Caudate nucleus (tissue), 63 donors: ENCODE measurements at places on chromosomes 7 and 10.

DNA sequence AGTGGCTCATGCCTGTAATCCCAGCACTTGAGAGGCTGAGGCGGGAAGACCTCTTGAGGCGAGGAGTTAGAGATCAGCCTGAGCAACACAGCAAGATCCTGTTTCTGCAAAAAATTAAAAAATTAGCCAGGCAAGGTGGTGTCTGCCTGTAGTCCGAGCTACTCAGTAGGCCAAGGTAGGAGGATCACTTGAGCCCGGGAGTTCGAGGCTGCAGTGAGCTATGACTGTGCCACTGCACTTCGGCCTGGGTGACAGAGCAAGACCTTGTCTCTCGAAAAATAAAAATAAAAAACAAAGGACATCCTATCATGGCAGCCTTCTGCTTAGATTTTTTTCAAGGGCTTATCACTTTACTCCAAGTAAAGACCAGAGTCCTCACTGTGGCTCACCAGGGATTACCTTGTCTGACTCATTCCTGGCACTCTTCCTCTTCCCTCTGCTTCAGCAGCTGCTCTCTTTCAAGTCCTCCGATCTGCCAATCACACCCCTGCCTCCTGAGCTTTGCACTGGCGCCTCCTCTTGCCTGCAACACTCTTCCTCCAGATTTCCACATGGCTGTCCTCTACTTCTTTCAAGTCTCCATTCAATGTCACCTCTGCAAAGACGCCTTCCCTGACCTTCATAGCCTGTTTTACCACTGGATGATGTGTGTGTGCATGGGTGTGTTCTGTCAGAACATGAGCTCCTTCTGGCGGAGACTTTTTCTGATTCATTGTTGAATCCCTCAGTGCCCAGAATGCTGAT is 7.7 kb downstream of the PRTFDC1 start:
- DNase-seq: no peak

GRCh38 chr7:127786184-127786583 is 134.2 kb downstream of the SND1 start:
- DNase-seq: no peak

DNA sequence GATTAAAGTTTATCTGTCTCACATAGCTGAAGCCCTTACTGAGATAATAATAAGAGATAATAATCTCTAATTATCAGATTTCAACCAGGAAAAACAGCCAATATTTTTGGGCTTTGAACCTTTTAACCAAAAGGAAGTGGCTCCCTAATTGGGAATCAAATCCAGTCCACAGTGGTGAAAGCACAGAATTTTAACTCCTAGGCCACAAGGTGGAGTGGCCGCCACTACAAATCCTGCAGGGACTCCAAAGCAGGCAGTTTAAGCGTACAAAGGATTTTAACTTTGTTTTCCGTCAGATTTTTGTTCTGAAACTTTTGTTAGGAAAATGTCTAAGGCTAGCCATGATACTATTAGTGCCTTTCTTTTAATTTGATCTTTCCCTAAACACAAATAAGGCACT is 99.6 kb upstream of the CCNY start:
- DNase-seq: no peak

DNA sequence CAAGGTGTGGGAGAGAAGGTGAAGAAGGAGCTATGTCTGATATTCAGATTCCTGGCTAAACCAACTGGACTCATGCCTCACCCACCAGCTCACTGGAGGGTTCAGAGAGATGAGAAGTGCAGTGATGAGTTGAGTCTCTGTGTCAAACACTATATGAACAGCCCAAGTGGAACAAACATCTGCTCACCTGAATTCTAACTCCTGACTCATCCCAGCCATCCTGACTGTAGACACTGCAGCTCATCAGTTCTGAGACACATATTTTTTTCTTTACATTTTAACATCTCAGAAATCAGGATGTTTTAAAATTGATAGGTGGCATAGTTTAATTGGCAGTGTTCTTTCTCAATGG is 27.3 kb downstream of the GSDME start:
- no peak for DNase-seq

DNA sequence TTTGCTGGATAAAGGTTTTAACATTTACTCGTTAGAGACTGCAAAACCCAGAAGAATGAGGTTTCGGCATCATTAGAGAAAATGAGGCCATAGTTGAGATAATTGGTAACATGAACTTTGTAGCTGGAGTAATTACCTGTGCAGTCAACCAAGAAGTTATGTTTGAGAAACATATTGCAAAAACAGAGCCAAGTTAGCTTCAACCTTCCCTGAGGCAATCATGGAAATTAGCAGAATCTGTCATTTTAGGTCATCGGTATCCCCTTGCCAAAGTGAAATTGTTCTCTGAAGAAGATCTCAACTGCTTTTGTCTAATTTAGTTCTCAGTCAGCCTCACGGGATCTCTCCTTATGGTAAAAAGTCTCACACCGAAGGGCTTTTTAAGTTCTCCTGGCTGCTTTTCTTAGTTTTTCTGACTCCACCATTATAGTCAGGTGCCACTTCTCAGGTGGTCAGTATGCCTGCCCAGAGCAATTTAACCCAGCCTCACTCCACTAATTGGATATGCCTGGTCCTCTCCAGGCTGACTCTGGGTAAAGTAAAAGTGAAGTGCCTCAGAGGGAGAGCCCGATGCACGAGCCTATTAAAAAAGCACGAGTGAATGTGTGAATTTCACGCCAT is 52.5 kb downstream of the NRCAM start:
- no peak for DNase-seq

DNA sequence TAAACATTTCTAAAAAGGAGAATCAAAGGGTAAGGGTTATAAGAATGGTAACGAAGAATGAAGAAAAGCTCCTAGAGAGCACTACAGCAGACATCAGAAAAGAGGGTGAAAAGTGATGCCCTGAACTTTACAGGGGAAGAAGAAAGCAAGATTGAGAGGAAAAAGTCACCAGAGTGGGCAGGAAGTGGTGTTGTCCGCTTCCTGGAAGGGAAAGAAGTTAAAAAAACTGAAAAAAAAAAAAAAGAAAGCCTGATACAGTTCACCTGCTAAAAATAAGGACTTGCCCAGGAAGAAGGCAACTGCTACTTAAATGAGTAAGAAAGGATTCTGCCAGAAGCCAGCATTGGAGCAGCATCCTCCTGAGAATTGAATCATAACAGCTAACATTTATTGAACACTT is 330.1 kb upstream of the PHF14 start:
- DNase-seq: no peak

DNA sequence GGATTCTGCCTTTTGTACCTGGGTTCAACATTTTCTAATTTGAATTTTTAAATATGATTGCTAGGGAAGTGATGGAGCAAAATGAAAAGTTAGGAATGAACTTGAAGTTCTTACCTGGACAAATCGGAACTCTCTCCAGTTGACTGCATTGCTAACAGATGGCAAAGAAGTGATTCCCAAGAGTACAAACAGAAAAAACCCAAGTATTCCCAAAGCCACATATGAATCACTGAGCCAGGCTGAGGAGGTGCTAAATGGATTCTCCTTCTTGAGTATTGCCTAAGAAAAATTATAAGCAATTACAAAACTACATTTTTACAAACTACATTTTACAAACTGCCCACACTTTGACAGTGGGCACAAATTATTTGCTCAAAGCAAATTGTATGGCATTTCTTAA is 25.9 kb downstream of the STEAP4 start:
- no peak for DNase-seq

DNA sequence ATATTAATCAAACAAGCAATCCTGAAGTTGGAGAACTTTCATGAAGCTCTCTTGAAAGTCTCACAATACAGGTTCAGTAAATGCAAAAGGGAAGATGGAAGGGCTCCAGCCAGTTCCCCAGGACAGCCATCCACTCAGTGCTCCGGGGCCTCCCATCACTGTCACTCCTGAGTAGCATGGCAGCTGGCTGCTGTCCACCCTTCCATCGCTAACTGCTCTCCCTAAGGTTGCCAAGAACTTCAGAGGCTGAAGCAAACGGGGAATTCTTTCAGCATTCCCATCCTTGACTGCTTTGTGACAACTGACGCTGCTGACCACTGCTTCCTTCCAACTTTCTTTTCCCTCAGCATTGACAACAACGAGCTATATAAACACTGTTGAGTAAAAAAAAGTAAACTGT is 69.1 kb downstream of the VPS41 start:
- DNase-seq: peak; percentile 17

DNA sequence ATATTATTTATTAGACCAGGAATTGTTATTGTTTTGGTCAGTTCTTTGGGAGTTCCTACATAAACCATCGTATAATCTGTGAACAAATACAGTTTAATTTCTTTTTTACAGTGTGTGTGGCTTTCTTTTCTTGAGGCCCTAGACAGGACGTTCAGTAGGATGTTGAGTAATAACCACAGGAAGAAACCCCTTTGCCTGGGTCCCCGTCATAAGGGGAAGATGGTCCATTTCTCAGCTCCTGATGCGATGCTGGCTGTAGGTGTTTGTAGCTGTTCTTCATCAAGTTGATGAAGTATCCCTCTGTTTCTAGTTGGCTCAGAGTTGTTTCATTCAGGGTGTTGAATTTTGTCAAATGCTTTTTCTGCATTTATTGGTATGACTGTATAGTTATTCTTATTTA is 219.7 kb upstream of the ADARB2 start:
- no peak for DNase-seq

DNA sequence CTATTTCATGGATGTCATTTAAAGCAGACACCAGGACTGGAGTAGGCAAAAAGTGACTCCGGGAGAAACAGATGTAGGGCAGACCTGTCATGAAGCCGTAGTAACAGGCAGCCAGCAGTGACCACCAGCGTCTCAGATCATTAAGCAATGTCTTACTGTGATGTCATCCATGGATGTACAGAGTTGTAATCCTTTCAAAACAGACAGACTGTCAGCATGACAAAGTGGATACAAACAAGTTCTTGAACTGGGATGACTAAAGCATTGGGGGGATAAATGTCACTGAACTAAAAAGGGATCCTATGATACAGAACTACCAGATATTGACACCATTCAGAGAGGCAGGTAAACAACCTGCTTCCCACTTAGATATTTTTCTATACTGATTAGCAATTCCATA is 675.5 kb downstream of the PARD3 start:
- DNase-seq: no peak

DNA sequence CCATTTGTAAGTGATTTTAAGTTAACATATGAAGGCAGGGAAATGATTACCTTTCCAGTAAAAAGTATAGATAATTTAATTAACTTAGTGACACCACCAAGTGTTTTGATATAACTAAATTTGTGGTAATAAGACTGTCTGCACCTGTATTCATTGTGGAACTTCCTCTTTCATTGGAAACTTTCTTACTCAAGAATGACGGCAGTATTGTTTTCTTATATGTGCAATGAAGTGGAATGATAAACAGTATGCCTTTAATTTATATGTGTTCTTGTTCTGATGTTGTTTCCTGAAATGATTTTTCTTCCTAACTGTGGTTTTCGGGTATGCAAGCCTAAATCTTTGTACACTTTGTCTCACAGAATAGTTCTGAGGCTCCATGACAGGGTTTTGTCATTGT is 46.4 kb downstream of the CASD1 start:
- no peak for DNase-seq

DNA sequence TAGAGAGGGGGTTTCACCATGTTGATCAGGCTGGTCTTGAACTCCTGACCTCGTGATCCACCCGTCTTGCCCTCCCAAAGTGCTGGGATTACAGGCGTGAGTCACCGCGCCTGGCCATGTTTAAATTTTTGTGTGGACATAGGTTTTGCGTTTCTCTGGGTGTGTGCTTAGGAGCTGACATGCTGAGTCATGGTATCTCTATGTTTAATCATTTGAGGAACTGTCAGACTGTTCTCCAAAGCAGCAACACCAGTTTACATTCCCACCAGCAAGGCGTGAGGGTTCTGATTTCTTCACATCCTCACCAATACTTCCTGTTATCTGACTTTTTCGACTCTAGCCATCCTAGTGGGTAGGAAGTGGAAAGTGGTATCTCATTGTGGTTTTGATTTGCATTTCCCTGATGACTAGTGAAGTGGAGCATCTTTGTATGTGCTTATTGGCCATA is 153.7 kb downstream of the DNAJB6 start:
- no peak for DNase-seq

DNA sequence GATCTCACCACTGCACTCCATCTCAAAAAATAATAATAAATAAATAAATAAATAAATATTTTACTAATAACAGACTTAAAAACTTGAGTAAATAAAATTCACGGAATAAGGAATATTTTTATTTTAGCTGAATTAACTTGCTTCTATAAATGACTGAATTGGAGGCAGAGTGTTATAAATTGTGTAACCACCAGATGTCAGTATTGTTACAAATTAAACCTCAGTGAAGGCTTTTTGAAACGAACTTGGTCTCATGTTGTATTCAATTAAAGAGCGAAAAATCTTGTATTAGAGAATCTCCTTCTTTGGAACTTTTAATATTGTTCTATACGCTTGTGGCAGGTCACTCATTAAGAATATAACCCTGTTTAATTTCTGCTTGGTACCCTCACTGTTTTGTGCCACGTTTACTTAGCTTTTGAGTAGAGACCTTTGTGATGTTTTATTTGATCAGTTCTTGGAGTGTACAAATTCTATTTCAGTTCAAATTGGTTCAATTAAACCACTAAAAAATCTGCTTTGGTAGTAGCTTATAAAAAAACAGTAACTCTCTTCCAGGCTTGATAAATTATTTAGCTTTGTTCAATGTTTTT is 45.6 kb upstream of the SCIN start:
- DNase-seq: no peak

- DNase-seq: no peak
Observed at GRCh38 chr10:70898687-70899086, 10.3 kb upstream of the PCBD1 start.

DNA sequence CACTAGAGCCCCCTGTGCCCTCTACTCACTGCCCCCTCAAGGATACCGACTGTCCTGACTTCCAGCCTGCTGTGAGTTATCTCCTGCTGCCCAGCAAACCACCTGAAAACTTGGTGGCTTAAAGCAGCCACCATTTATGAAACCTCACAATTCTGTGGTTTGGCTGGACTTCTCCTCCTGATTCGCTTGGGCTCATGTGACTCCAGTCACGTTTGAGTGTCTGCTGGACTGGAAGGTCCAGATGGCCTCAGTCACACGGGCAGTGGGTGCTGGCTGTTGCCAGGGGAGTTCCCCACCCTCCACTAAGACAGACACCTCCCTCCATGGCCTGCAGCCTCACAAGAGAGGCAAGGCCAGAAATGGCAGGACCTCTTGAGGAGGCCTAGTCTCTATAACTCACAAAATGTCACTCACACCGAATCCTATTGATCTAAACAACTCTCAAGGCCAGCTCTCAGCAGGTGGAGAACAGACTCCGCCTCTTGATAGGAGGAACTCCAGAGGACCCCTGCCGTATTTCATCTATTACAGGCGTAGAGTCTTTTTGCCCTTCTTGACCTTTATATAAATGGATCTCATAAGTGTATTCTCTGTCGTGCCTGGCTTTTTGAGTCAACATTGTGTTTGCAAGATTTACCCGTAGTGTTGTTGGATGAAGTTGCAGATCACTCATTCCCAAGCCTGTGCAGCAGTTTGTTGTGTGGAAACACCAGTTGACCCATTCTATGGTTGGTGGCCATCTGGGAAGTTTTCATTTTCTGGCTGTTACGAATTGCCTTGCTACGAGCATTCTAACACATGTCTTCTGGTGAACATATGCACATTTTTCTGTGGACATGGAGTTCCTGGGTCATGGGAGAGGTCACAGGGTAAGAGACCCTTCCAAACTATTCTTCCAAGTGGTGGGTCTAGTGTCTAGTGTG is 48.3 kb downstream of the ZMIZ1 start:
- DNase-seq: no peak
